ENCODE measurements at places on chromosomes 4 and X. TPM values are rescaled to one million over a fixed set of nuclear protein-coding genes. Genes with fewer than 3 reads are reported as not detected.

DNA sequence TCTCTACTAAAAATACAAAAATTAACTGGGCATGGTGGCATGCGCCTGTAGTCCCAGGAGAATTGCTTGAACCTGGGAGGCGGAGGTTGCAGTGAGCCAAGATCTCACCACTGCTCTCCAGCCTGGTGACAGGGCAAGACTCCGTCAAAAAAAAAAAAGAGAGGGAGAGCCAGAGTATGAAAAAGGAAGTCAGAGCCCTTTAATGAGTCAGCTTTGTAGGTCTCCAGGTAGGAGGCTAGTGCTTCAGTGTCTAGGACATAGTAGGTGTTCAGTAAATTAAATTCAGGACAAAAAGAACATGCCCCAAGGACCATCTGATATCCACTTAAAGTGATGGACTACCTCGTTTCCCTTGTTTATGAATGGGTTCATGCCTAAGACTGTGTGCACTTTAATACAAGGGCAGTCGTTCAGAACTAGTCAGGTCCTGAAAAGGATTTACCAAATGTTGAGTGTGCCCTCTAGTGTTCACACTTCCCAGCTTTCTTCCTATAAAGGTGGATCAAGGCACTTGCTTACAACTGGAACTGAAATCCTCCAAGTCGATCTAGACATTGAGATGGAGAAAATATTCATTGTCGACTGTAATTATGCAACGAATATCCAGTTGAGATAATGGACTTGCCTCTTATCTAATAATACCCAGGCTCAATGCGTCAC is 29.0 kb downstream of the F9 start:
- H3K36me3 ChIP-seq, result no peaks in the 10 kb centered on the region
- H3K27me3 ChIP-seq, result no peaks in the 10 kb centered on the region
- DNase-seq, result no peak
- no peak overlapping the region for H3K4me3 ChIP-seq
- H3K4me1 ChIP-seq, result no peaks in the 10 kb centered on the region
- H3K27ac ChIP-seq, result no peak overlapping the region

- H3K4me1 ChIP-seq, result no peaks in the 10 kb centered on the region
- no peak overlapping the region for H3K4me3 ChIP-seq
- H3K27me3 ChIP-seq, result no peaks in the 10 kb centered on the region
- no peak overlapping the region for H3K27ac ChIP-seq
These were observed 22.0 kb upstream of the VEGFC start for GRCh38 chr4:176814770-176815169.

- peaks cover 8% of the 10 kb centered on the region for H3K36me3 ChIP-seq
- no peaks in the 10 kb centered on the region for H3K4me1 ChIP-seq
- H3K4me3 ChIP-seq, result no peak overlapping the region
- no peak for DNase-seq
These were observed 25.7 kb downstream of the SEL1L3 start for GRCh38 chr4:25837107-25837506.

The FTHL17 gene
- not detected for total RNA-seq

The LARP7 gene
- 35.2 TPM for total RNA-seq
